ENCODE measurements at places on chromosomes 12 and 14.

DNA sequence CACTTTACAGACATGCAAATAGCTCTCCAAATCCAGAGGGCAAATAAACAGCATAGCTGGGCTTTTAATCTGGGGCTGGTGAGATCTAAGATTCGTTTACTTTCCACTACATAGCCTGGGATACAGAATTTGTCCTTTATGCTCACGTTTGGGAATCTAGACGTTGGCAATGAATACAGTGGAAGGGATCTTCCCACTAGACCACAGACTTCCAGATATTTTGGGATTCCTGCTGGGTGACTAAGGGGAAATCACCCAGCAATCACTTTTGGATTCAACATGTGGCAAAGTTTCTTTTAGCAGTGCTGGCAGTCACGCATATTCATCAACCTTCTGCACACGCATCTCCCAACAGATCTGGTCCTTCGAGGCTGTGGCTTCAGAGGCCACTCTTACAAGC lies 23.5 kb downstream of the APPL2 start:
- no peak for DNase-seq

- no peak for DNase-seq
Observed at GRCh38 chr14:87087881-87088280, 905.1 kb downstream of the GALC start.

DNA sequence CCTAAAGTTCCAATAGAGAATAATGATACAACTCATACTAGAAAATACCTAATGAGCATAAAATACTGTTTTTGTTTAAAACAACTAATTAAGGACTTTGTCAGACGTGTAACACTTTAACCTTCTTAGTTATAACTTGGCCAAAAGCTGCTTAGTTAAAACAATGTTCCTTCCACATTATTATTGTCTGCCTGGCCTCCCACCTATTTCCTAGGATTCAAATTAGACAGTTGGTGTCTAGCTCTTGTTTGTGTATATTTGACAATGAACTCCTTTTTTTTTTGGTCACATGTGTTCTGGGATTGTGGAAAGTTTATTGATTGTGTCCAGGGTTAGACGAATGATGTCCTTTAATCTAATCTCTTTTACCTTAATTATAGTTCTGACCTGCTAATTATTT lies 67.6 kb upstream of the PSMA6 start:
- DNase-seq = no peak

DNA sequence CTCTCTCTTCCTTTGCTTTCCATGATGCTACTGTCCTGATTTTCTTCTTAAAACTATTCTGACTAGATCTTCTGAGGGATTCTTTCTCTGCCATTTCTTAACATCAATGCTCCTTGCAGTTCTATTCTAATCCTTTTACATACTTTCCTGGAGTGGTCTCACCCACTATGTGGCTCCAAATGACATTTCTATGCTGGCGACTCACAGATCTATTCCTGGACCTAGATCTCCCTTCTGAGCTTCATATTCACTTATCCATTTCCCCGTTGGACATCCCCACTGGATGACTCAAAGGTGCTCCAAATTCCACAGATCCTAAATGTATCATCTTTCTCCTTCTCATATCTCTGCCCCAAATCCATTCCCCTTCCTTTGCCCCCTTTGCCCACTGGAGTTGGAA lies 4.1 kb downstream of the TEP1 start:
- DNase-seq = no peak

DNA sequence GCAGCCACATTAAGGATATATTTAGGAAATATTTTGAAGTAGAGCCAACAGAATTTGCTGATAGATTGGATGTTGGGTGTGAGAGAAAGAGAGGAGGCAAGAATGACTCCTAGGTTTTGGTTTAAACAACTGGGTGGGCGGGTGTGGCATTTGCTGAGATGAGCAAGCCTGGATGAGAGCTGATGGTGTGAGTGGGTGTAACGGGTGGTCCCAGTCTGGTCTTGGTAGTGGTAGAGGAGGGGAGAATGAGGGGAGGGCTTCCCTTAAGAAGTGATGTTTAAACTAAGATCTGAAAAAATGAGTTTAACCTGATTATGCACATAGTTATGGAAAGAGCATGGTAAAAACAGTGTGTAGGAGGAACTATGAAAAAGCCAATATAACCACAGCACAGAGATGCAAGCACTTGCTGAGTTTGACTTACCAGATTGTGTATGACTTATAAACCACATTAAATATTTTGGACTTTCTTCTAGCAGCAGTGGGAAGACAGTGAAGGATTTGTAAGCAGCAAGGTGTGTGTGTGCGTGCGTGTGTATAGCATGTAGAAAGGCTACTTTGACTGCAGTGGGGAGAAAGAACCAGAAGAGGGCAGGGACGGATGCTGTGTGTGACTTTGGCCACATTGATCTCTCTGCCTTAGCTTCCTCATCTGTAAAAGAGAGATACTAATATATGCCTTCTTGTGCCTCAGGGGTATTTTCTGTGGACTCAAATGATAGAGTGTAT lies 139.7 kb downstream of the PRIMA1 start:
- no peak for DNase-seq

- DNase-seq = no peak
Observed at GRCh38 chr12:45326358-45326975, 110.6 kb downstream of the ANO6 start.

DNA sequence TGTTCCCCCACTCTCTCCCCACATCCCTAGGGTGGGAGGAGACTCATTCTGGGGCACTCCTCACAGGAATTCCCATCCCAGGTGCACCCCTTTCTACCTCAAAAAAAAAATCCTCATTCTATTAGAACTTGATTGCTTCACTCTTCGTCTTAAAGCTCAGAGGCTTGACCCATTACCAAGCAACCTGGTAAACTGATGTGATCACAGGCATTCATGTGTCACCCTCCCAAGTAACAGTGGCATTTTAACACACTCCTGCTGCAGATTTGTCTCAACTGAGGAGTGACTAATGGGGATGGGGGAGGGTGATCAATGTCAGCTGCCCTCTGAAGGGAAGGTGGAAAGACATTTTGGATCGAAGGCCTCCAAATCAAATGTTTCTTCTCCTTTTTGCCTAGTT lies 78.1 kb upstream of the PTHLH start:
- no peak for DNase-seq

DNA sequence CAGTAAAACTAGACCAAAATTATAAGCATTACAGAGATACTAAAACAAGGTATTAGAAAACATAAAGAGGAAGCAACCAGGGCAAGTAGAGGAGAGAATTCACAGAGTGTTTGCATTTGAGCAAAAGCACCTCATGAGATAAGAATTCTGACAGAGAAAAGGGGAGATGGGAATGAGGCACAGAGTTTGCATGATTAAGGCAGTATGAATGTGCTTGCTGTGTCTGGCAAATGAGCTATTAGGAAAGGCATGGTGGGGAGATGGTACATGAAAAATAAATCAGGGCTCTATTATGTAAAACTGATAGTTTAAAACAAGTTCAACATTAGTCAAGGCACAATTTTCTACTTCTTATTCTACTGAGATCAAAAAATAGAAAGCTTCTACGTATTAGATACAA lies 23.1 kb downstream of the GARIN6 start:
- no peak for DNase-seq

DNA sequence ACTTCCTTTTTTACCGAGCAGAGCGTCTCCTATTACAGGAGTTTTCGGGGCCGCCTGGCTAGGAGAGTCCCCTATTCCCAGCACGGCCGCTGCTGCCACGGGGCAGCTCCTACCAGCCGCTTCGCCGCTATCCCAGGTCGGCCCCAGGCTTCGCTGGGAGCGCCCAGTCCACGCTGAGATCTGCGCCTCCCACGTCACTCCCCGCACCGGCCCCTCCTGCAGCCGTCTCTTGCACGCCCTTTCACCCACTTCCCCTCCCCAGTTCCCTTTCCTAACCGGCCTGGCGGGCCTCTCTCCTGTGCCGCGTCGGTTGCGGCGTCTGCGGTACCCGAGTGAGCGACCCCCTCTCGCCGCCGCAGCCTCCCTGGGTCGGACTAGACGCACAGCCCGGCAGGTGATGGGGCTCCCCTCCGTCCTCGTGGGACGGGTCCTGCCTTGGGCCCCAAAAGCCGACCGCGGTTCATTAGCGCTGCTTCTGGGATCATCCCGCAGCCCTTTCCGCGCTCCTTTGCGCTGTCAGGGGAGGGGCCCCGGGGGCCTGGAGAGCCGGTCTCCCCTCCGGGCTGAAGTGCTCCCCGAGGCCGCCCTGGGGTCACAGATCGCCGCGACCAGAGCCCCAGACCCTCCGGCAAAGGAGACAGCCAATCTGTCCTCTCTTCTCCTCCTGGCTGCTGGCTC lies 1318.4 kb downstream of the TMEM121 start:
- no peak for DNase-seq

DNA sequence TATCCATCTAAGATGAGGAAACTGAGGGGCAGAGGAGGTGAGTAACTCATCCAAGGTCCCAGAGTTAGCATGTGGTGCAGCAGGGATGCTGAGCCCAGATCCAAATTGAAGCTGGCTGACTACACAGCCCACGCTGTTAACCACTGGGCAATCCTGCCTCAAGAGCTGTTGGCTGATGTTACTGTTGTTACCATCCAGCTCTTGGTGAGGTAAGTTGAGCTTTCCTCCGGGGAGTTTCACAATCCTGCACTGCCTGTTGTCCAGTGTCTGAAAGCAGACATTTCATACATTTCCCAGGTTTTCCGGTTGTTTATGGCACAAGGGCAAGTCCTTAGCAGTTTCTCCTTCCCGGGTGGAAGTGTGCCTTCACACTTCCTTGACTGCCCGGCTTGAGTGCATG lies 14.5 kb downstream of the CYP46A1 start:
- no peak for DNase-seq

- no peak for DNase-seq
Observed at GRCh38 chr14:95361373-95362137, 41.8 kb upstream of the CLMN start.

DNA sequence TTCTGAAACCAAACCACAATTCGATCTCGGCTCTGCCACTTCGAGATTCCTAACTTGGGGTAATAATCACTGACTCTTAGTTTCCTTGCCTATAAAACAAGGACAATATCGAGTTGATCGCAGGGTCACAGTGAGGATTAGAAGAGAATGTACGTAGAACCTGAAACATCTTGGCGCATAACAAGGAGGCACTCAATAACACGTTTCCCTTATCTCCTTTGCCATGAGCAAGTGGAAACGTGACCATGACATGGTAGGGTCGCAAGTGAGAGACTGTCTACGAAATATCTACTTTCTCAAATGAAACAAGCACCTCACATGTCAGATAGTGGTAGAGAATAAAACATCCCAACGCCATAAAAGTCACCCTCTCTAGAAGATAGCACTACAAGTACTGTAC lies 2.3 kb downstream of the DICER1 start:
- no peak for DNase-seq

GRCh38 chr14:106875503-106875902 lies 1349.1 kb downstream of the TMEM121 start:
- no peak for DNase-seq

DNA sequence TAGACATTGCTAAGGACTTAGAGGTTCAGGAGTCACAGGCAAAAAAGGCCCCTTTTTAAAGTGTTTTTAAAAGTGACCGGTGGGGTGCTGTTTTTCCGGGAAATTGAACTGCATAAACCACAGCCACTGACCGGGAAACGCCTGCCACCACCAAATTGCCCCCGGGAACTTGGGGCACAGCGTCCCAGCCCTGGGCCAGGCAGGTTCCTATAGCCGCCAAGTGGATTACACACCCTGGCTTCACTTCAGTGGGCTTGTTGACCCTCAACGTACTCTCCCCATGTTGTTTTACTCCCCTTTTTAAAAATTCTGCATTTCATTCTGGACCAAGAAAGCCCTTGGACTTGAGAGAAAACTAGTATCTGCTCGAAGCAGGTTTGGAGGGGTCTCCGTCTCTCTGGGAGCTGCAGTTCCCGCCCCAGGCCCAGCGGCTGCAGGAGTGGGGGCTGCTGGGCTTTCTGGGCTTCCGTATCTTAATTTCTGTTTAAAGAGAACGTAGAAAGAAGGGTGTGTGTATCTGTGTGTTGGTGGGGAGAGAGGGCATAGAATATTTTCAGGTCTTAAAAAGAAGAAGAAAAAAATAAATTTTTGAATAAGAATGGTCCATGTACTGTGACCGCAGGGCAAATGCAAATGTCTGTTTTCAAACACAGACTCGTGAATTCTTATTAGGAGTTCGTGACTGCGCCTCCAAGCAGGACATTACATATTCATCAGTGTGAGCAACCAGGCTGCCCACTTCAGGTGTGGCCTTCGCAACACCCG lies 82.9 kb downstream of the PAPOLA start:
- DNase-seq = no peak

- no peak for DNase-seq
Observed at GRCh38 chr12:623865-624372, 39.3 kb downstream of the NINJ2 start.

DNA sequence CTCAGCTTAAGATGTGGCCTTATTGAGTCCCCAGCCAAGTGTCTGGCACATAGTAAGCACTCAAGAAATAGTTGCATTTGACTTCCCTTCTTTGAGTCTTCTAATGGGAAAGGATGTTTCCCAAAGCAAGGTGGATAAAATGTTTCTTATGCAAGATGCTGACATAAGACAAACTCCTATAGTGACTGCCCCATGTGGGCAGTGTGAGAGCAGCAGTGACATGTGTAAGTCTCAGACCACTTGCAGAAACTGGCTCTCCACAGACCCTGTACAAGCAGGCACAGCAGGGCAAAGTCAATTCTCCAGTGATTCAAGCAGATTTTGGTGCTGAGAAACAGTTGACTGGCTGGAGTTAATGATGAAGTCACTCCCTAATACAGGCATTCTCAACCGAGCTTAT lies 255.3 kb downstream of the ANO2 start:
- DNase-seq = no peak
